ENCODE measurements at places on chromosomes 1 and 21.

DNA sequence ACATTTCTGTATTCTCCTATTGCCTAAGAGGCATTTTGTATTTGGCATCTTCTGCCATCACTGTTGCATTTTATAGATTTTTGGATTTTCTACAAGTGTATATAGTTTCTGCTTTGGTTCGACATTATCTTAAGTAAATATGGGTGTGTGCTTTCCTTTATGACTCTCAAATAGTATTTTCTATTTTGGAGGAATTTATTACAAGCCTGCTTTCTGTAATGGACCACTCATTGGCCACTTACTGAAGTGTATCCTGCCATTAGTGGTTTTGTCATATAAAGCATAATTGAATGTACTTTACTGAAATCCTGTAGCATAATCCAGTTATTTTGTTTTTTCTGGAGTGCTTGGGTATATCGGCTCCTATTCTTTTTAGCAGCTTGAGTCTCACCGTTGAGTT is 184.3 kb downstream of the PATJ start:
- no peak for DNase-seq

- no peak for DNase-seq
These were observed 20.2 kb downstream of the PANK4 start for GRCh38 chr1:2506007-2506860.

DNA sequence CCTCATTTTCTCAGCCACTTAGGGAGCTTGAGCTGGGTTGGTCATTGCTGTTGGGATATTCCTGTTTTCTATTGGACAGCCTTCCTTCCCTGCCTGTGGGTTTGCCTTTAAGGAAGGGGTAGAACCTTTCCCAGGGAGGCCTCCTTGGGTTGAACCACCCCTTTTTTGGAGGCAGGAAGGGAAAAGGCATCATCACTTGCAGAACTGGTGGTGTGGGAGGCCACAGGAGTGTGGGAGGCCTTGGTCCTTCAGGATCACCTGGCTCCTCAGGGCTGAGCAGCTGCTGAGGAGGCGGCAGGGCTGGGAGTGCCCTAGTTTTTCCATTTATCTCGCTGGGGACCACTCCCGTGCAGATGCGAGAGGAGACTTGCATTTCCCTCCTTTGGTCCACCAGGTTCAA is 667 bp upstream of the CYB561D1 start:
- DNase-seq = no peak

GRCh38 chr21:39915881-39916280 is 48.6 kb downstream of the PCP4 start:
- no peak for DNase-seq

GRCh38 chr1:231781892-231782291 is 155.3 kb downstream of the DISC1 start:
- DNase-seq = no peak
